Hepatocyte (in vitro differentiated cells): ENCODE measurements at places on chromosomes 5 and 9.
A peak's percentile ranks its signal among the peaks of the same experiment; 100 is the strongest.

- no peak for DNase-seq
Measured at GRCh38 chr9:126472198-126472947, 141.4 kb upstream of the LMX1B start.

DNA sequence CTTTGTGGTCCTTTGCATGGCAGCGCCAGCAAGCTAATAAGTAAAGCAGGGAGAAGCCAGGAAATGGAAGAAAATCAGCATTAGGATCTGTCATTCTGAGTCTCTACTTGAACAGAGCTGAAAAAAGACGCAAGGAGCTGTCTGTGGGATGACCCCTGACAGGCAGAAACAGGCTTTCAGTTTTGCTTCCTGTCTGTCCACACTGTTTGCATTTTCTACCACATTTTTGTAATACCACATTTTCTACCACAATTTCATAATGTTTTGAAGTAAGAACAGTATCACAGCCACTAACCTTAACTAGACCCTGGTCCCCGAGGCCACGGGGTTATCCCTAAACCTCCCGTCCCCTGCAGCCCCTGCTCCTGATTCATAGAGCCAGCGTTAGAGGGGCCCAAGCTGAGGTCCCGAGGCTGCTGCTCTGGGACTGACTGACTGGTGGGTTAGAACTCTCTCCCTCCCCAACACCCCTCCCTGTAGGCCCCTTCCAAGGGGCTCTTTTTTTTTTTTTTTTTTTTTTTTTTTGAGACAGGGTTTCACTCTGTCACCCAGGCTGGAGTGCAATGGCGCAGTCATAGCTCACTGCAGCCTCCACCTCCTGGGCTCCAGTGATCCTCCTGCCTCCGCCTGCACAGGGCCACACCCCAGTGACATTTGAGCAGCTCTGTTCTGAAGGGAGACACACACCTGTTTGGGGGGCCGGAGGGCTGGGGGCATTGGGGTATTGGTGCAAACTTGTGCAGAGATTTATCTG, 4.0 kb upstream of the CLIC3 start:
- no peak for DNase-seq

DNA sequence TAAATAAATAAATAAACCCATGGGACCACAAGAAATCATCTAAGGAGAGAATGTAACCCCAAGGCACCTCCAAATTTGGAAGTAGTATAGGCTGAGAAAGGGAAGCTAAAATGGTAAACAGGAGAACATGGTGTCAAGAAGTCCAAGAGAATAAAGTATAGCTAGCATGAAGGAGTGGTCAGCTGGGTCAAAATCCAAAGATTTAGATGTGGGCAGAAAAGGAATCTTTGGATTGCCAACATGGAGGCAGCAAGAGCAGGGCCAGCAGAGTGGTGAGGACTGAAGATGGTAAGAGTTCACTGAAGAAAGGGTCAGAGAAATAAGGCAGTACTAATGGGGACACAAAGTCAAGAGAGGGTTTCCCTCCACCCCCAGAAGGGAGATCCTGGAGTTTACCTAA, 53.0 kb downstream of the TSSK1B start:
- no peak for DNase-seq

GRCh38 chr5:154117050-154117449, 73.5 kb upstream of the GALNT10 start:
- no peak for DNase-seq

DNA sequence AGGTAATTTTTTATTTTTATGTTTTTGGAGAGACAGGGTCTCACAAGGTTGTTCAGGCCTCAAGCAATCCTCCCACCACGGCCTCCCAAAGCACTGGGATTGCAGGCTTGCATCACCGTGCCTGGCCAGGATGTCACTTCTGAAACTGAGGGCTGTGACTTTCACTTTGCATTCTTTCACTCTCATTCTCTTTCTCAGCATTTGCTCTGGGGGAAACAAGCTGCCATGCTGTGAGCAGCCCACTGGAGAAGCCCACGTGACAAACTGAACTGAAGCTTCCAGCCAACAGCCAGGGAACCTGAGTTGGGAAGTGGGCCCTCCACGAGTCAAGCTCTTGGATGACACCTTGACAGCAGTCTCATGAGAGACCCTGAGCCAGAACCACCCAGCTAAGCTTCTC, 109.4 kb downstream of the C5orf15 start:
- no peak for DNase-seq

- peak; percentile 78 for DNase-seq
Measured at GRCh38 chr9:107389617-107390071, 99.9 kb downstream of the KLF4 start.
